ENCODE measurements at places on chromosomes 4 and X.

DNA sequence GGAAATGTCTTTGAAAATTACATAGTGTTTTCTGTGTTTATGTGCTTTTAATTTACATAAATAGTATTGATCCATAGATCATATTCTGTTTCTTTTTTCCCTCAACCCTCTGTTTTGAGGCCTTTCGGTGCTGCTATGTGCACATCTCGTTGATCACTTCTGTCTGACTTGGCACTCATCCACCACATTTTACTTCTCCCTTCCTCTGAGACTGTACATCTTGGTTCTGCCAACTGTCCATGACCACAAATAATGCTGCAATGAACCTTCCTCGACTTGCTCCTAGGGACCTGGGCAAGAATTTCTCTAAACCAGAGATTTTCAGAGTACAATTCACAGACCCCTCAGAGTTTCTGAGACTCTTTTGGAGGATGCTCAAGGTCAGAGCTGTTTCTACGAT lies 74.4 kb downstream of the RTL5 start:
- peak; percentile 58 for DNase-seq

DNA sequence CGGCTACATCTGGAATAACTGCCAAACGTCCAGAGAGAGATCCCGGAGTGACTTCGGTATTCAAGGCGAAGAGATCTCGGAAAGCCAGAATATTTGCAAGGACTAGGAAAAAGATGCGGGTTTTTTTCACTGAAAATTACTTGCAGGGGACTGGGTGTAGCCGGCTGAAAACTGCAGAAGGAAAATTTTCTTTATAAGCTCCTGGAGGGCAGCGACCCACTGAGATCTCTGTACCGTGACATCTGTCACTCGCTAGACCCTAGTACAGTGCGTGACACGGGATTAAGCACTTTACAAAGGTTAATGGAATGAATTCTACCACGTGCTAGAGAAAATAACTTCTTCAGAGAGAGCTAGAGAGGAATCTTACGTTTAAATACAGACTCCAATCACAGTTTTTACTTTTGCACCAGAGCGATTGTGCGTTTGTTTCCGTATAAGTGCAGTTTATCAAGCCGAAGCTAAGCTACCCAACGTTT lies 1.1 kb upstream of the LCORL start:
- DNase-seq, result peak; percentile 12

GRCh38 chr4:149135062-149135461 lies 680.6 kb downstream of the IQCM start:
- DNase-seq, result no peak

- no peak for DNase-seq
Observed at GRCh38 chr4:41631523-41631922, 93.6 kb downstream of the LIMCH1 start.

GRCh38 chr4:188819233-188819632 lies 680.0 kb downstream of the TRIML1 start:
- DNase-seq, result no peak

DNA sequence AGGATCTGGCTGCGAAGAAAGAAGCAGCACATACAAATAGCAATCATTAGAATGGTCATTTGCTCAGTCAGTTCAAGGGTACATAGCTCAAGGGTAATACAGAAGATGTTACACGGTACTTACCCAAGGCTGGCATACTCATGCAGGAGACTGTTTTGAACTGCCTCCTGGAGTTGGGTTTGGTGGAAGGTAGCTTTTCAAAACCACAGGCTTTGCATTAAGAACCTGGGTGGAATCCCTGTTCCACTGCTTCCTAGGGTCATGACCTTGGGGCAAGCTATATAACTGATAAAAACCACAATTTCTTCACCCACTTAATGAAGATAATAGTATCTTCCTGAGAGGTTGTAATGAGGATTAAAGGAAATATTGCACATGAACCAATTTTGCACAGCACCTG lies 36.5 kb downstream of the TBC1D9 start:
- DNase-seq, result no peak

- DNase-seq, result no peak
Observed at GRCh38 chr4:88063634-88064296, 56.3 kb downstream of the PKD2 start.

All from hematopoietic multipotent progenitor cell treated with erythropoietin and hydrocortisone succinate and interleukin-3 and kit ligand, for 8 days (in vitro differentiated cells).